ENCODE measurements at places on chromosomes 3 and 15.

- no peak for DNase-seq
These were observed 40.9 kb downstream of the PML start for GRCh38 chr15:74035121-74036017.

DNA sequence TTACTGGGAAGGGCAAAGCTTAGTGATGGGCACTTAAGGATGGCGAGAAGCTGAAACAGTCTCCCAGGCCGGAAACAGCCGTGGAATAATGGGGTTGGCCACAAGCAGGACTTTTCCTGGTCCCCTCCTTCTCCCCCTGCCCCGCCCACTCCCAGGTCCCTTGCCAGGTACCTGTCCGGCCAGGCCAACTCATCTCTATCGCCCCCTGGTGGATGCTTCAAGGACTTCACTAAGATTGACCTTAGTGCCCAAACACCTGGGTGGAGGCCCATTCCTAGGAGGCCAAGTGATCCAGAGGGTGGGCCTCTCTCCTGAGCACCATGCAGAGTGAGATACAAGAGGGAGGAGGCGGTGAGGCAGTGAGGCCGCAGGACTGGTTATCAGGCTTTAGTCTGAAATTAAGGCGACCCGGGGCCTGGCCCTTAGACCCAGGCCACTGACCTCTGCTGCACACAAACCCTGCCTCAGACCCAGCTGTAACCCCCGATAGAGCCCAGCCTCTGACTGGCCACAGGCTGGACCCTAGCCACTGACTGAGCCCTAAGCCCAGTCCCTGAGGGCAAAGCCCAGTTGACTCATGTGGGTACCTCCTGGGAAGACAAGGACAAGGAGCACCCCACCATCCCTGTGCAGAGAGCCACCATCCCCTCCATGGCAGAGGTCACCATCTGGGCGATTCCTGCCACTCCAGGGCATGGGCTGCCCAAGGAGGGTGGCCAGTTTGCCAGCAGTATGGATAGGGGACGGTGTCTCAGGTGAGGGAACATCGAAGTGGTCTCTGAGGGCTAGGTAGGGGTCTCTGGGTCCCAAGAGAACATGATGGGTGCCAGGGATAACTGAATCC lies 37.6 kb downstream of the VIPR1 start:
- peak; percentile 54 for DNase-seq

DNA sequence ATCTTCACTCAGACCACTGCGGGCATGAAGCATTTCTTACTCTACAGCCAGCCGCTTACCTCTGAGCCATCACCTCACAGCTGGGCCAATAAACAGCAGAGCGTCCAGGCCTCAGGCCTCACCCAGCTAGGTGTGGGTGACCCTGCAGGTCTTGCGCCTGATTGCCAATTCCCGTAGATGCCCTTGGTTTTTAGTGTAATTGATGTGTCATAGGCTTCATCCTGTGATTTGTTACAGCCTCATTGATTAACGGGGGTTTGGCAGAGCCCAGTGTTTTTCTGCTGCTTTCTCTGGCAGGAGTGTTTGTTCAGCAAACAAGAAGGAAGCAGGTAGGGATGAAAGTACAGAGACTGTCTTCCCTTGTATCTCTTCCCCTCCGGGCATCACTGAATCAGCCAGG lies 49.6 kb upstream of the BNIP2 start:
- DNase-seq: no peak

DNA sequence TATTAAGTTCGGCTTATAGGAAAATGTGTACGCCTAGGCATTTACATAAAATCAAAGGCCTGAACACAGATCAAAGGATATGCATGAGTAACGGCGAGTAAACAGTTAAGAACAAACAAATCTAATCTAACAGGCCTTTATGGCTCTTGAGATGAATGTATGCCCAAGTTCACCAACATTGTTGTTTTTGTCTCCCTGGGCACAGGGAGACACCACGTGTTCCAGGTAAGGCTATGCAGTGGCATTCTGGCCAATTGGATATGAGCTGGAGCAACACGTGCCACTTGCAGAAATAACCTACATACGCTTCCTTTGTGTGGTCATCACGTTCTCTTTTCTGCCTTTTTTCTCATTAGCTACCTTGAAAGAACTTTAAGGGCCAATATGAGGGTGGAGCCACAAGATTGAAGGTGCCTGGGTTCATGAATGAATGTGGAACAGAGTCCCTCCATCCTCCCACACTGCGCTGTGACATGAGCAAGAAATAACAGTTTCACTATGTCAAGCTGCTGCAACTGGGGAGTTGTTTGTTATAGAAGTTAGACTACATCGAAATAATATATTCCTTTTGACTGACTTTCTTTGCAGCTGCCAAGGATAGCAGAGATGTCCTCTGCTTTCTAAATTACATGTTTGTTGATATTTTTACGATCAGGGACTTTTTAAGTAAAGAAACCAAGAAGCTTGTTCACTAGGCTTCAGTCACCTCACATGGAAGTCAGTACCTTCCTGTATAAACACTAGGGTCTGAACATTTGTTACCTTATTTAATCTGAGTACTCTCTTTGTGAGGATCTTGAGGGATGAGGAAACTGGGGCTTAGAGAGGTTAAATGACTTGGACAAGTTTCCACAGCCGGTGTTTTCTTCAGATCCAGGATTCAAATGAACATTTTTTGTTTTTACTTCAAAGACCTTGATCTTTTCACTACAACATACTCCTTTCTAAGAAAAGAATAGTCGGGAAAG lies 427.5 kb upstream of the TBL1XR1 start:
- DNase-seq: no peak

DNA sequence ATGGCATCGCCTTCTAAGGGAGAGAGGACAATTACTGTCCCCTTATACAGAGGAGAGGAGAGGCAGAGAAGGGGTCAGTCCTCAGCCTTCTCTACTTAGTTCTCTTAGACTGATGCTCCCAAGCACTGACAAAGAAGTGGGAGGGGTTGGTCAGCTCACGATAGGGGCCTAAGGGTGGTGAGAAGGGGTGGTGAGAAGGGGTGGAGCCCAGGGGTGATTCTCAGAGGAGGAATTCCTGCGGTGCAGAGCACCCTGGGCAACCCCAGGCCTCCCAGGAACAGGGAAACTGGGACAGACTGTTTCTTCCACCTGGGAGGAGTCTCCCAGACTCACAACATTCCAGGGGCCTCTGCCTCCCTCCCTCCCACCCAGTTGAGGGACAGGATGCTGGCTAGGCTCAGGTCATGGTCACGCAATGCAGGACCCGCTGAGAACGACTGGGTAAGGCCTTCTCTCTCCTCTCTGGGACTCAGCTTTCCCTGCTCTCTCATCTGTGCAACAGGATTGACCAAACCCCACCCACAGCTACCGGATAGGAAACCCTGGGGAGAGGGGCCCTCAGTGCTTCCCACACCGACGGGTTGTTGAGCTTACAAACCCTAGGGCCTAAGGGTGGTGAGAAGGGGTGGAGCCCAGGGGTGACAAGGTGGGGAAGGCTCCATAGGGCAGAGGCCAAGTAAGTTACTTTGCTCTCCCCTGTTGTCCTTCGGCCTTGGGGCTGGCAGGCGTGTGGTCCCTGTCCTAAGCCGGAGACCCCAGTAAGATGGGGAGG lies 1.5 kb downstream of the TPRA1 start:
- no peak for DNase-seq

DNA sequence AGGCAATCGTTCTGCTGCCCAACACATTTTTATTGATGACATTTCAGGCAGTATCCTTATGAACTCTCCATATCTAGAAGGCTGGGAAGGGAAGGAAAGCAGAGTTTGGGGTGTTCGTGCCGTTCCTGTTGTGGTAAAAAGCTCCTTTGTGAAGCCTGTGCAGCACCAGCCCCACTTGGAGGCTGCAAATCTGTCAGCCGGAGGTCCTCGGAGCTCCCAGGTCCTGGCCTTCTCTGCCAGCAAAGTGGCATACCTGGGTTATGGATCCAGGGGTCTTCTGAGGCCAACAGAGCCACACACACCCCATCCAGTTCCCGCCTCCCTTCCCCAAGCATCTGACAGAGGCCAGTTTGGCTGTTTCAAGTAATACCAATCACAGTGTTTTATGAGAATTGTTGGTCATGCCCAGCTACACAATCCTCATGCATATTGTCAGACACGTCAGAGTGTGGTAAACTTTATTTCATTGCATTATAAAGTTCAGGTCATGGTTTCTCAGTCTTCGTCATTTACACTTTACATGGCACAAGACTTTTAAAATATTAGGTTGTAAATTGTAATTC lies 15.9 kb upstream of the USP3 start:
- no peak for DNase-seq

DNA sequence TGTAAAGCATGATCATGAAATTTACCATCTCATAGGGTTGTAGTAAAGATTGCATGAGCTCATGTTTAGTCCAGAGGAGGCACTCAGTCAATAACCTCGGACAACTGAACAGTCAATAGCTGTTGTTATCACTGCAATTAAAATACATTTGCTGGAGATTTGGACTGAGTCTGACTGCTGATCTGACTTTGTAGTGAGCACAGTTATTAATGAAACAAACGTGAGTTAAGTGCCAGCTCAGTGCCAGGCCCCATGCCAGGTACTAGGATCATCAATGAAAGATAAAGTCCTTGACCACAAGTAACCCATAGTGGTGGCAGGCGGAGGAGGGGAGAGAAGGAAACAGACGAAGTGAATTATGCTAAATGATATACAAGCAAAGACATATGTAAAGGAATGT lies 43.7 kb upstream of the PRICKLE2 start:
- no peak for DNase-seq

- peak; percentile 65 for DNase-seq
These were observed 202.8 kb downstream of the SV2B start for GRCh38 chr15:91302588-91303439.

DNA sequence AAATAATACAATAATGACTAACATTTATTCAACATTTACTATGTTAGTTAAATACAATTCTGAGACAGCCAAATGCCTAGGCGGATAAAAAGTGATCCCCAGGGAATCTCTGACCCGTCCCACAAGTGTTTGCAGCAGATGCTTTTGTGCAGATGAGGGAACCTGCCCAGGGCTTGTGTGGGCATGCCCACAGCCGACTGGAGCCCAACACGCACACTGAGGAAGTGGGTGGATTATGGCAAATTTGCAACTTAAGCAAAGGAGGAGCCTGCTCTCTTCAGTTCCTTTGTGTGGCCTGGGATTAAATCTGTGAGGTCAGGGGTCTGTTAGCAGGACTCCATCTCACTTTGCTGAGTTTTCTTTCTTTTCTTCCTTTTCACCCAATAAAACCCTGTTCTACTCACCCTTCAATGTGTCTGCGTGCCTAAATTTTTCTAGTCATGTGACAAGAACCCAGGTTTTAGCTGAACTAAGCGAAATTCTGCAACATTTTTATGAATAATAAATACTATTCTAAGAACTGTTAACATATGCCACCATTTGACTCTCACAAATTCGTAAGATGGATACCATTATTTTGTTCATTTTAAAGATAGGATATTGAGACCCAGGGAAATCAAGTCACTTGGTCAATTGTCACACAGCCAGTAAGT lies 13.9 kb upstream of the RTP1 start:
- no peak for DNase-seq

DNA sequence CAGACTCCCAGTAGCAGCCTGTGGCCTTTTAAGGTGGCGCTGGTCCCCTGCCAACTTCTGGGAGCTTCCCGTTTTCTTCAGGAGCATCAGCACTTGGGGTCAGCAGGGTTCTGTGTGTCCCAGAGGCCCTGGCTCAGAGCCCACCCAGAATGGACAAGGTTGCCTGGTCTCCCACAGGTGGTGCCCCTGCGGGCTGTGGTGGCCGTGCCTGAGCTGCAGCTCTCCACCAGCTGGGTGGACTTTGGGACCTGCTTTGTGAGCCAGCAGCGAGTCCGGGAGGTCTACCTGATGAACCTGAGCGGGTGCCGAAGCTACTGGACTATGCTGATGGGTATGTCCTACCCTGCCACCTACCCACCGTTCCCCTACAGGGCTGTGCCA lies 15.5 kb downstream of the ACAA1 start:
- DNase-seq: no peak

GRCh38 chr3:60594025-60594424 lies 657.2 kb downstream of the FHIT start:
- no peak for DNase-seq

DNA sequence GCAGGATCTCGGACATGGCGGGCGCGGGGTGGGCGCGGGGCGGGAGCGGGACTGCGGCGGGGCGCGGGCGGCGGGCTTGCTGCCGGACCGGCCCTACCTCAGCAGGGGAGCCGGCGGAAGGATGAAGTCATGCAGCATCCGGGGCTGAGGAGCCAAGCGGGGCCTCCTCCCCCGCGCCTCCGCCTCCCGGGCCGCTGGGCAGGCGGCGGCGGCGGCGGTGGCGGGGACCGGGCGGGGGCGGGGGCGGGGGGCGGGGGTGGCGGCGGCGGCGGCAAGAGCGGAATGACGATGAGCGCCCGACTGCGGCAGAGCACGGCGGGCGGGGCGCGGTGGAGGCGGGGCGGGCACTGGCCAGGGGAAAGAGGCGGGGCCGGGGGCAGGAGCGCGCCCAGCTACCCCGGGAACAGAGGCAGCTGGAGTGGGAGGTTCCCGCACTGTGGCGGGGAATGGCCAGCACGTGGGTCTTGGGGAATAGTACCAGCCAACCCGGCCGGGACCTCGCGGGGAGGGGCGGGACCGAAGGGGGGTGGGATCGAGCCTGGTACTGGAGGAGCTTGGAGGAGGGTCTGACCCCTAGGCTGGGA lies at the start of gene CAMK2N2:
CAMK2N2 (minus strand) TSS at position 284 of the 584 bp plus-strand sequence; CDS start at position 16, 268 bp downstream.
- DNase-seq: peak; percentile 38

GRCh38 chr15:75695634-75696310 lies 16.9 kb downstream of the CSPG4 start:
- DNase-seq: peak; percentile 42

DNA sequence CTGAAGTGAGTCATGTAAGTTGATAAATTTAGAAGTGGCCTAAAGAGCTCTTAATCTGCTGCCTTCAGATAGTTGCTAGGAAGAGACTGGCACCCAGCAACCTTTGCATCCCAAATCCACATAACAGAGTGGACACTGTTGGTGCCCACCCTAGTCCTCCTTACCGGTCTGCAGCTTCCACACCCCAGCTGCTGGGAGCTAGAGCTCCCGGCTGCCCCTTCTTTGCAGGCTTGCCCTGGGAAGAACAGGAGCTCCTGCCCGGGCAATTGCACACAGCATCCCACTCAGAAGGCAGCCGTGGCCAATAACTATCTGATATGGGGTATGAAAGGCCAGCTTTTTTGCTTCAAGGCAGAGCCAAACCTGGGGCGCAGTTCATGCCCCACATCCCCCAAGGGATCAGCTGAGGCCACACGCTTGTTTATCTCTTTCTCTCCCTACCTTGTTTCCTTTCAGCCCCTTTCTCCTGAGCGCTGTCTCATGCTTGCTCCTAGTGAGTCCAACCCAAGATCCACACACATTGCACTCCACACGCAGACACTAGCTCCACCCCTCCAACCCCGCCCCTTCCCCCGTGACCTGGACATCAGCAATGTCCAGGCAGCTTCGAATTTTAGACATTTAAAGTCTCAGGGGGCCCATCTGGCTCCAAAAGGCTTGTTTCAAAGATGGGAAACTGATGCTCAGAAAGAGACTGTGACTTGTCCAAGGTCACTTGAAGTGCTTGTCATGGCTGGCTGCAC lies 9.1 kb downstream of the ATP2B2 start:
- no peak for DNase-seq
